ENCODE measurements at places on chromosomes 6 and 20.

DNA sequence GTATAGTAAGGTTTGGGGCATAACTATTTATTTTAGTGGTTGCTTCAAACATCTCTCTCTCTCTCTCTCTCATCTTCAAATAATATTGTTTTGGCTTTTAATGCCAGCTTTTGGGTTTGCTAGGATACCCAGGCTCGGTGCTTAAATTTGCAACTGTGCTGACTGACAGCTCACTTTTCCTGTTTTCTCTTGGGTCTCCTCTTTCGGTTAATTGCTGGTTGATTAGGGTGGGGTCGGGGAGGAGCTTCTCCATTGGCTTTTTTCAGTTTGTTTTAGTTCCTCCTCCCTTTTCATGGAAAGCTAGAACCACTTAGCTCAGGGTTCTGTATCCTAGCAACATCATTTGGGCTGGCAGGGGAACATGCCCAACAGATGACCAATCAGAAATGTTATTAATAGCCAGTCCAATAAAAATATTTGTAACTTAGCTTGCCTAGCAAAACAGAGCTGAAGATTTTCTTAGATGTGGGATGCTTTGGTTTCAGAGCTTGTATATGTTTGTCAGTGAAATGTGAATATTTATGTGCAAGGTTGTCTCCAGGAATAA, 11.3 kb downstream of the TFAP2B start:
- no peak for DNase-seq

DNA sequence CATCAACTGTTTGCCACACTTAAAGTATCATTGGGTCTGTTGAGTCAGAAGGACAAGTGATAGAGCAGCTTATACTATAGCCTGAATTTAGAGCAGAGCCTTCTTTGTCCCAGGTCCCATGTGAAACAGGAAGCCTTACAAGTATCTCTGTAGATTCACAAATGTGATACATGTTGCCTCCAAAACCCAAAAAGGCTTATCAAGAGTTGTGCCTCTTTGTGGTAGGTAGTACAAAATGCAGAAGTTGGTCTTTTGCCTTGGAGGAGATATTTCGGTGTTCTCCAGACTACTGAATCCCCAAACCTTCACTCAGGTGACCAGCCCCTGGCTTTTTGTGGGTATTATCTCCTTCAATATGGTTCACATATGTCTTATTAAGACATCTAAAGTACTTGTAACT, 172.8 kb upstream of the PROKR2 start:
- DNase-seq, result no peak

- DNase-seq, result no peak
Measured at GRCh38 chr6:40427196-40427595, 160.0 kb downstream of the LRFN2 start.

DNA sequence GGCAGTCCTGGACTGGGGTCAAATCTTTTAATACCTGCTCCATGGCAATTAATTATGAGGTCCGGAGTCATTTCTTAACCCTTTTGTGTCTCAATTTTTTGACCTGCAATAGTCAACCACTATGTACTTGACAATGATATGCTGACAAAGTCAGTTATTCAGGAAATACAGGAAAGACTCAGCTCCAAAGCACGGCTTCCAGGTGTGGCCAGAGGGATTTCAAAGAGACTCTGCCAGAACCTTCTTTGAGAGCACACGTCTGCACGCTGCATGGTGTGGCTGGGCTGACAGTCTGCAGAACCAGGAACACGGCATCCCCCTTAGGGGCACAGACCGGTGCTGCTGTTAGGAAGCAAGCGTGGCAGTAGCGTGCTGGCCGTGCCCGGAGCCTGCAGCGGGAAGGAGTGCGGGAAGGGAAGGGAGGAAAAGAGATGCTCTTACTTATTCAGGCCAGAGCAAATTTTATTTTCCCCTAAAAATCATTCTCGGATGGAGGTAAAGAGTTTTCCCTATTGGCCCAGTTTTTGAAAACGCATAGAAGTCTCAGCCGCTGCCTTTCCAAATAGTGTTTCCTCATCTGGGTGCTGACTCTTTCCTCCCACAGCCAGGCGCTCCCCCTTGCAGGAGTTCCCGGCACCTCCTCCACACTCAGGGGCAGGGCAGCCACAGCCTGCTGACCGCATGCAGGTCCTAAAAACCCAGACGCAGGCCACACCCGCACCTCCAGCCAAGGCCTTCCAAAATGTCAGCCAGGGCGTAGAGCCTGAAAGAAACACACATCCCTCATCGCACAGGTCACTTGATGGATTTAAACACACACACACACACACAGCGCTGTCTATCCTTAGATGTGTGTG, 187.4 kb upstream of the SNX9 start:
- no peak for DNase-seq

DNA sequence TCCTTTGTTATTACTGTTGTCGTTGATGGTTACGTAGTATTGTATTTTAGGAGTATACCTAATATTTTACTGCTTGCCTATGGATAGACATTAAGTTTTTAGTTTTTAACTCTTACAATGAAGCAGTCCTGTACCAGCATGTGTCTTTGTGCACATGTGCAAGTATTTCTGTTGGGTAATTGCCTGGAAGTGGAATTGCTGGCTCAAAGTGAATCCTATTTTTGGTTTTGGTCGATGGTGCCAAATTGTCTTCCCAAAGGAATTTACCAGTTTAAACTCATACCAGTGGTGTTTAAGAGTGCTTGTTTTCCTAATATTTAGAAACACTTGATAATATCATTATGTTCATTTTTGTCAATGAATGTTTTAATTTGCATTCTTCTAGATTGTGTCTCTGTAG, 75.5 kb downstream of the ANKS1A start:
- DNase-seq, result no peak

DNA sequence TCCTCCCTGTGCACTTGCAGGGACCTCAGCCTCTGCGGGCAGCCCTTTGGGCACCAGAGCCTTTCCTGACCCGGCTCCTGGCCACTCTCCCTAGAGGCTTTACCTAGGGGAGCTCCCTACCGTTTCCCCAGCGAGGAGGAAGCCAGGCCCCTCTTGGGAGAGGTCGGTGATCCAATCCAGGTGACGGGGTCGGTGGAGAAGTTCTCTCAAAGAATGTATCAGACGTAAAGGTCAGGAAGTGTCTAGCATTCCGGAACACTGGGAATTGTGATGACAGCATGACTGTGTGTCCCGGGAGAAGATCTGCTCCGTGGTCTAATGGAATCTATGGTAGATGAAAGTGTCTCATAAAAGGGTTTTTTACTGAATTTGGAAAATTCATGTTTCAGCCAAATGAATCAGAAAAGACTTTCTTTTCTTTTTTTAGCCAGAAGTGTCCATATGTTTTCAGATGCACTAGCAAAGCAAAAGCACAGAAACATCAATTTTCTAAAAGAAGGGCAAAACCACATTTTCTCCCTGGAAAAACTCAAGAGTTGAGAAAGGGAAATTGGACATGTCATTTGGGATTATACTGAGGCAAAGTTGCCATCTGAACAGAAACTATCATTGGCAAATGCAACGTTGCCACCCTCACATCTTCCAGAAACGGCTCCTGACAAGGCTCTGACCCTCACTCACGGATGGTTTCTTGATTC, 289.4 kb downstream of the THBS2 start:
- DNase-seq, result no peak

- DNase-seq, result no peak
Measured at GRCh38 chr6:105184921-105185320, 5.1 kb upstream of the POPDC3 start.

GRCh38 chr6:12480379-12480778, 190.2 kb downstream of the EDN1 start:
- DNase-seq, result no peak
